ENCODE measurements at places on chromosomes 7 and 10.
A peak's percentile ranks its signal among the peaks of the same experiment; 100 is the strongest.

GRCh38 chr7:130732980-130733930 lies 752 bp downstream of the KLF14 start:
- H3K4me3 ChIP-seq: no peak overlapping the region
- H3K27me3 ChIP-seq: peaks cover 79% of the 10 kb centered on the region
- DNase-seq: peak; percentile 15
- peaks cover 5% of the 10 kb centered on the region for H3K4me1 ChIP-seq
- H3K27ac ChIP-seq: no peak overlapping the region
- H3K36me3 ChIP-seq: no peaks in the 10 kb centered on the region

DNA sequence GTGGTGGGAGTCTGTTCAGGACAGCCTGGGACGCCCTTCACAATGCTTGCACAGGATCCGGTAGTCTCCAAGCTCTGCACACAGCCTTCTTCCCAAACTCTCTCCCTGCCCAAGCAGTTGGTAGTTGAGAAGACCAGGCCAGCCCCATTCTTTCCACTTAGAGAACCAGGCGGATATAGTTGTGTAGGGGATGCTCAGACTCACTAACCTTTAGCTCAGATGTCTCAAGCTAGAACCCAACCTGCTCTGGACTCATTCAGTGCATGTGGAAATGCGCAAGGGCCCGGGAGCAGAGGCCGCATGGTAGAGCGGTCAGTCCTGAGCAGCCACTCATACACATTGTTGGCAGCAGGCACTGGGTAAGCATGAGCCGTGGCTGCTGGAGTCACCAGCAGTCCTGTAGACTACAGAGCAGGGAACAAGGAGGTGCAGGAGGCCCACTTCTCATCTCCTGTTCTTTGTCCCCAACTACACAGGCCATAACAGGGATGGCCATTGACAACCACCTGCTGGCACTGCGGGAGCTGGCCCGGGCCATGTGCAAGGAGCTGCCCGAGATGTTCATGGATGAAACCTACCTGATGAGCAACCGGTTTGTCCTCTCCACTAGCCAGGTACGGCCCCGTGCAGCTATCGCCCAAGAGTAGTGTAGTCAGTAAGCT lies 17.2 kb upstream of the C10orf53 start:
- peaks cover 13% of the 10 kb centered on the region for H3K27me3 ChIP-seq
- no peak for DNase-seq
- no peak overlapping the region for H3K4me3 ChIP-seq
- H3K27ac ChIP-seq: no peak overlapping the region

DNA sequence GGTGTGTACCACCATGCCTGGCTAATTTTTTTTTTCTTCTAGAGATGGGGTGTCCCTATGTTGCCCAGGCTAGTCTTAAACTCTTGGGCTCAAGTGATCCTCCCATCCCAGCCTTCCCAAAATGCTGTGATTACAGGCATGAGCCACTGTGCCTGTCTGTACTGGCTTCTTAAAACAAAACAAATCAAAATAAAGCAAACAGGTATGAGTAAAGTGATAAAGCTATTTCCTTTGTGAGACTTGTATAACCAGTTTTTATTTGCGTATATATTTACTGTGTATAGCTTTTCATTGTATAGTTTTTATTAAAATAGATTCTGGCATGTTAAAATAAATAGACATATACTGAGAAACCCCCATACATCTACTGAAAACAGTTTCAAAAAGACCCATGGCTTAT lies 14.3 kb downstream of the LCOR start:
- peaks cover 8% of the 10 kb centered on the region for H3K36me3 ChIP-seq
- no peak for DNase-seq
- H3K27me3 ChIP-seq: no peaks in the 10 kb centered on the region
- peaks cover 18% of the 10 kb centered on the region for H3K4me1 ChIP-seq
- no peak overlapping the region for H3K4me3 ChIP-seq

DNA sequence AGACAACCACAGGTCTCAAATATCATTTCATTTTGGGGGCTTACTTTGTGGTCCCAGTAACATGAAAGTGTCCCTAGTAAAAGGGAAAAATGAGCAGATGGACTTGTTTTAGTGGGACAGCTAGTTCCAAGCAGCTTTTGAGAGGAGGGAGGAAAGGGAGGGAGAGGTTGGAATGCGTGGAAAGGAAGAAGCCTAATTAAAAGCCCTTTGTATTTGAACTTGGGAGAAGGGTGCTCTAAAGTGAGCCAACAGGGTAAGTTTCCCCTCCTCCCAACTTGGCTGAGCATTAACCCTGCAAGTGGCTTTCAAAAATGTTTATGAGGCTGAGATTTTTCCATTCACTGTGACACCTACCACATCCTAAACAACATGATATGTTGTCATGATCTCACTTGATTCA lies 38.8 kb upstream of the LYZL1 start:
- no peaks in the 10 kb centered on the region for H3K36me3 ChIP-seq
- DNase-seq: no peak

DNA sequence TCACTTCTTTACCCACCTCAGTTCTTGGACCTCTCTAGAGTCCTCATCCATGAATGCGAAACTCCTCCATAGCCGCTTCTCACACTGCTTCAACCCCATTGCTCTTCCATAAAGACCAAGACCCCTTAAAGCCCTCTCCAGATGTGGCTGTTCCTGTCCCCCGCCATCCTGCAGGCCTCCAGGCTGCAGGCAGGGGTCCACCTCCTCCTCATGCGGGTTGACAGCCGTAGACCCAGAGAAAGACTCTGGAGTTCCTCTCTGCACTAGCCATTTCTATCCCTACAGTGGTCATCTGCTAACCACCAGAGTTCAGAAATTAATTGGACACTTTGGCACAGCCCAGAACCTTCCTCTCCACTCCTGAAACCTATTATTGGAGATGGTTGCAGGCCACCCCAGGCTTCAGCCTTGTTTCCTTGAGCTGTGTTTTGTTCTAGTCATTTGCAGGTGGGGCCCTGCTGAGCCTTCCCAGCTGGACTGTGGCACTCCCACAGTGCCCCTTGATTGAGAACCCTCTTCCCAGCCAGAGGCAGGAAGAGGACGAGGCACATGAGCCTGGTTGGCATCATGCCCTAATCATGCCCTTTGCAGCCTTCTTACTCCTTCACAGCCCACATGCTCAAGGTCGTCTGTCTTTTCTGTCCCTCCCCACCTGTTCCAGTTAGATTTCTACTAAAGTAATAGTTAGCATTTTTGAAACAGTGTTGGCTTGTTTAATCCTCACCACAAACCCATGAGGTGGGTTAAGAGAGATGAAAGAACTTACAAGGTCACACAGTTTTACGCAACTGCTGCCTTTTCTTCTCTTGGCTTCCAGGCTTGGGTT lies 23.9 kb downstream of the CUL1 start:
- no peak overlapping the region for H3K27ac ChIP-seq
- H3K36me3 ChIP-seq: no peaks in the 10 kb centered on the region
- peaks cover 45% of the 10 kb centered on the region for H3K4me1 ChIP-seq
- no peak overlapping the region for H3K4me3 ChIP-seq
- H3K27me3 ChIP-seq: no peaks in the 10 kb centered on the region
- DNase-seq: peak; percentile 23
